ENCODE measurements at places on chromosomes 1 and 21.

DNA sequence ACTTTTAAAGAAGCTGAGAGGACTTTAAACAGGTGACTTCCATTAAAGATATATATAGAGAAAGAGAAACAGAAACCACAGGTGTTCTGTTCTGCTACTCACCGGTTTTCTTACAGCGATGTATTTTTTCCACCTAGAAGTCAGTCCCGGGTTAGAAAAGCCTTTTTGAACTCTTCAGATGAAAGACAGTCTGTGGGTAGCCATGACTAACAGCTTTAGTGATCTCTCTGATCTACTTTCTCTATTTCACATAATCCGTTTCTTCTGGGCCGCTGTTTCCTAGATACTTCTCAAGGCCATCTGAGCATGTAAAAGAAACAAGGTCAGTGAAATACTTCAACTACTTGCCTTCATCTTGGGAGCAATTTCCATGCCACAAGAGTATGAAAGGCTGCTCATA, 25.1 kb downstream of the WDR64 start:
- peak; percentile 74 for DNase-seq

DNA sequence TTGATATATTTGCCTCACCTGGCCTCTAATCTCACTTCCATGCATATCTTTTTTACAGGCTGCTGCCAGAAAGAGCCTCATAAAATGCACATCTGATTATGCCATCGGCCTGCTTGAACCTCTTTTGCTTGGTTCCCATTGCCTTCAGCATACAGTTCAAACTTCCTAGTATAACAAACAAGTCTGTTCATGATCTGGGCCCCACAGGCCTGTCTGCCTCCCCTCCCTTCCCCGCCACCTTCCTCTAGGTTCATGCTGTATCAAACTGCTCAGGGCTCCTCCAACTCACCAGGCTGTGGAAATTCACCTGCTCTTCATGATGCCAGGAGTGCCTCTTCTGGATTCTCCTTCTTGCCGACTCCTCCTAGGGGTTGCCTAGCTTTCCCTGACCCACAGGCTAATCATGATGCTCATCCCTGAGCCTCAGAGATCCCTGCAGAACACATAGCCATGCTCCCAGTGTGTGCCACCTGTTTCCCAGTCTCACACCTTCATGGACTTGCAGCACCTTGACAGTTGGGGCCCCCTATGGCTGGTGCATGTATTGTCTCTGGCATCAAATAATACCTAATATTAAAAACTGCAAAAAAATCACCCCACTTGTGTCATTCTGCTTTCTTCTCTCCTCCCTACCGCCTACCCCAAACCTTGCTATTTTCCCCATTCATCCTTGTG, 33.7 kb upstream of the CD2 start:
- no peak for DNase-seq

- DNase-seq = no peak
Observed at GRCh38 chr21:39628385-39628784, 15.6 kb downstream of the B3GALT5 start.

- DNase-seq = no peak
Observed at GRCh38 chr1:67680486-67680885, 4.5 kb upstream of the GADD45A start.

DNA sequence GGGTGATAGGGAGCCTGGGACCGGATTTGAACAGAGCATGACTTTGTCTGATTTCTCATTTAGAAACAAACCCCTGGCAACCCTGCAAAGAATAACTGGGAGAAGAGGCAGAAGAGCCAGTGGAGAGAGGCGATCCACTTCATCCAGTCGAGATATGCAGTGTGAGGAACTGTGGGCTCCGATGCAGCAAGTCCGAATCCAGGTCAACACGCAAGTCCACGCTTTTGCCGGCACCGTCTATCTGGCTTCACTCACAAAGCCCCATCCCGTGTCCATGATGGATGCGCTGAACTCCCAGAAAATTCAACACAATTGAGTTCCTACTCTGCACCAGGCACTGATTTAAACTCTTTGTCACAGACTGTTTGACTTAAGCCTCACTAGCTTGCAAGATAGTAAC, 191.3 kb downstream of the GRIK3 start:
- DNase-seq = no peak

GRCh38 chr1:74468982-74469603, 43.3 kb downstream of the LRRC53 start:
- DNase-seq = no peak

DNA sequence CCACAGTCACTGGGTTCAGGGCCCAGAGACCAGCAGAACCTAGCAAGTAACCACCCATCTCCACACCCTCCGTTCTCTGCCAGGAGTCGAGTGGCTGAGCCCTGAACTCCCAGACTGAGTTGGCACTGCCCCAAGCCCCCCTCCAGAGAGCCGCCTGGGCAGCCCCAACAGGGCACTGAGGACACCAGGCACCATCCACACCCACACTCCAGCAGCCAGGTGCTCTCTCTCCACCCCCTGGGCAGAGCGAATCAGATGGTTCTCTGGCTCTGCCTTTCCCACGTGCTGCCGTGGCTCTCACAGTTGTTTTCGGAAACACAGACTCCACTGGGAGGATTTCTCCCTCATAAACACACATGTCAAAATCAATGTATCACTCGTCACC, 13.6 kb downstream of the WDR4 start:
- DNase-seq = no peak

DNA sequence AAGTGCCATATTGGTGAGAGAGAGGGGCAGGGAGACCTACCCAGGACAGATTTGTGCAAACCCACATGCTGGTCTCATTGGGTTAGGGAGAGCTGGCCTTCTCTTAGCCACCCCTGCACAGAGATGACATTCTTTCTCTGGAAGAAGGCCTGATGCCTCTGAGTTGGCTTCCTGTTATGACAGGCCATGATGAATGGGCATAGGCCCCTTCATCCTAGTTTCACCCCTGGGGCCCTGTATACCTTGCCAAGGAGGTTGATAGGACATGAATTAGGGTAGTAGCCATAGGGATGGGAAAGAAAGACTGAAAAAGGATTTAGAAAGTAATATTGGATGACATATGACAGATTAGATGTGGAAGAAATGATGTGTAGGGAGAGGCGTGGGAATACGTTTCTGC, 46.6 kb downstream of the TENT5C start:
- DNase-seq = no peak

DNA sequence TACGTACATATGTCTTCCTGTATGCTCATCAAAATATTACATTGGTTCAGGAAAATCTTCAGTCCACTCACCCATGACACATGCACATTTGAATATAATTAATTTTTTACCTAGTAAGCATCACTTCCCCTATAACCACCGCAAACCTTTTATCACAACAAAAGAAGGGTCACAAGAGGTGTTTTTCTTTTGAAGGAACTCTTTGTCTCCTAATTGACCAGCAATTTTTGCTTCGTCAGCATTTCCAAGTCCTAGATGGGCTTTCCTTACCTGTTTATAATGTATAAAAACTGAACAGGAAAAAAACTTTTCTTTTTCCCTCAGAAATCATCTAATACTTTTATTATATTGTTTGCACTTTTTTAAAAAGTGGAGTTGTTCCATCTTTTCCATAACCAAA, 631.3 kb downstream of the PLA2G4A start:
- DNase-seq = no peak

DNA sequence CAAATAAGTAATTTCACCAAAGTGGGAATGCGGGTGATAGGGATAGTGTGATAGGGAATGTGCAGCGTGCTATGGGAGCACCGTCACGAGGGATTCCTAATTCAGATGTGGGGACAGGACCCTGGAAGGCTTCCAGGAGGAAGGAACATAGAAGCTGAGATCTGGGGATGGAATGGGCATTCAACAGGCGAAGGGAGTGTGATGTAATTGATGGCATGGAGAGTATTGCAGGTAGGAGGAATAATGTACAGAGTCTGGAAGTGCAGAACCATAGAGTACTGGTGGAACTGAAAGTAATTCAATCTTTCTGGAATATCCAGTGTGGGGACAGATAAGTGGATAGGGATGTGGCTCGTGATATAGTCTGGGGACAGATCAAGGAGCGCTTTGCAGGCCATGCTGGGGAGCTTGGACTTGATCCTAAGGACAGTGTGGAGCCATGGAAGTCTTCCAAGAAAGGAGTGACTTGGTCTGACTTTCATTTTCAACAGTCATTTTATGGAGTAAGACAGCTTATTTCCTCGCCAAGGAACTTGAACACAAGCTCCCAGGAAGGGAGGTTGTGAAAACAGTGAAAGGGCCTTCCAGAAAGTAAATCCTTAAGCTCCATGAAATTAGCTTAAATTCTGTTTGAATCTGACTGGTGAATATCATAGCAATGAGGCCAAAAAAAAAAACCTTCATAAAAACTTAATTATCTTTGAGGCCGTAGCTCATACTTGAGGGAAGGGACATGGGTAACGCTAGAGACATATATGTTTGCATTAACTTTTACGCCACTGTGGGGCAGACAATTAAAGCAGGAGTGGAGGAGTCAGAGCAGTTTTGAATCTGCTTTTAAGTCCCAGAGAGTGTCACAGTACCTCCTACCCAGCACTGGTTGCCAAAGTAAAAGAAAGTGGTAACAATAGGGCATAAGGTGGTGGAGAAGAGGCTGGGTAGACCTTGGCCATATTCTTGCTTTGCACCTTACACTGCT, 55.8 kb downstream of the ROR1 start:
- no peak for DNase-seq

DNA sequence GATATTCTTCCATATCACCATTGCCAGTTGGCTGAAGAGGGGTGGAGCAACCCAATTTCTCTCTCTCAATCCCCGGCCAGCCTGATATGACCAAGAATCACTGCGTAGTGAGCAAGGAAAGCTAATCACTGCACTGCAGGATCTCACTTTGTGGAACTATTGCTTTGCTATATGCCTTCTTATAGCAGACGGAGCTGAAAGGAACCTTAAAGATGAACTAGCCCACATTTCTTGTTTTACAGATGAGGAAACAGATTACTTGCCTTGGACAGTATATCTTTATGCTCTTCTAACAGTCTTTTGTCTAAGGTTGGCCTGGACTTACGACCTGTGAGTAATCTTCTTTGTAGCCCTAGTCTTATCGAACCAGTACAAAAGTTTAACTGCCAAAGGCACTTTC, 7.6 kb downstream of the APOBEC4 start:
- no peak for DNase-seq

DNA sequence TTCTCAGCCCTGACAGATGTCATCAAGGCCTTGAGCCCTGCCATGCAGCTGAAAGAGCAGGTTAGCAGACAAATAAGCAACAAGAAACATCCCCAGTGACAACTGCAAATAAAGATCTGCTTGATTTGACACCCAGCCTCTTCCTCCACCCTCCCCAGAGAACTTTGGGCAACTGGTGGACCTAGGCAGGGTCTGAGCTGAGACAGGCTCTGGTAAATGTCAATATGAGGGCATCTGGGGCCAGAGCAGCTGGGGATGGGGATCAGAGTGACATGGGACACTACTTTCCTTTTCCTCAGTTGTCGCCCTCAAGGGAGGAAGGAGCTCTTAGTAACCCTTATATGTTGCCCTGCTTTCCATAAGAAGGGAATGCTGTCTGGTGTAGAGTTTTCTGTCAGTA, 544.1 kb downstream of the NEGR1 start:
- DNase-seq = no peak

- no peak for DNase-seq
Observed at GRCh38 chr1:225155555-225155954, 226.1 kb downstream of the DNAH14 start.

GRCh38 chr1:61337037-61337436, 254.7 kb downstream of the NFIA start:
- no peak for DNase-seq

All from naive thymus-derived CD4-positive, alpha-beta T cell (primary cell).